ENCODE measurements at places on chromosomes 12 and 14.

DNA sequence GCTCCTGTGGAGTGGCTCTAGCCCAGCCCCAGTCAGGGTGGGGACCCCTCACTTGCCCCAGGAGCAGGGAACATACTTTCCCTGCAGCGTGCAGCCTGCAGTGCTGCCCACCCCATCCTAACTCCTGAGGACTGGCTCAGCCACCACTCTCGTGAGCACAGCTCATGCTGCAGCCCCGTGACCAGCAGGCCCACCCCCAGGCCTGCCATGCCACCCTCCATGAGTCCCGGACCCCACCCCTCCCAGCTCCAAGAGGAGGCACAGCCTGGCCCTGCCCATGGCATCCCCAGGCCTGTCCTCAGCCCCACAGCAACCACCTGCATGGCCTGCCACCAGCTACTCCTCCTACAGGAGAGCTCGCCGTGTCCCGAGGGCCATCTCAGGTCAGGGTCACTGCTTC is 3.9 kb upstream of the JAG2 start:
- DNase-seq: no peak

GRCh38 chr12:110234755-110235154 is 46.3 kb upstream of the ATP2A2 start:
- no peak for DNase-seq

DNA sequence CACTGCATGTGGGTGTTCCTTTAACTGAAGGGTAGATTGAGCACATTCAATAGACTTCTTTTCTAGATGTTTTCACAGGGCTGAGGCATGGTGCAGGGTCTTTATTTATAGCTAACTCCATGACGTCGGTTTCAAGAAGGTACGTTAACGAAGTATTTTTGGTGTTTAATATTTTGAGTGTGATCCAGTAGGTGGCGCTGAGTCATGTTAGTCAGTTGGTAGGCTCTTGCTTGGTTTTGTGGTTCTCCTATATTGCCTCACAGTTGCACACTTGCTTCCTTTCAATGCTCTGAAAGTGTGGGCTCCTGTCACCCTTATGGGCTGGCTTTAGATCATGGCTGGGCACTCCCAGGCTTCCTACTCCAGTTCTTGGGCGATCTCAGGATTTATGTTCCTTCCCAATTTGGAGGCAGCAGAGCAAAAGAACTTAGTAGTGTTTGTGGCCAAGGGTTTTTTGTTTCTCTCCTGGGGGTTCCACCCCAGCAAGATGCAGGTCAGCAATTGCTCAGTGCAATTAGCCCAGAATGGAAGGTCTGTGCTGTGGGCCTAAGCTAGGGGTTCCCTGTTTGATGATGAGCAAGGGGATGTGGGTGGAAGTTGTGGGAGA is 471.6 kb upstream of the FOXG1 start:
- DNase-seq: no peak

GRCh38 chr14:74919421-74920165 is 3.5 kb downstream of the RPS6KL1 start:
- no peak for DNase-seq

GRCh38 chr12:93657071-93657470 is 20.1 kb upstream of the CRADD start:
- DNase-seq: no peak

GRCh38 chr12:10842862-10843261 is 6.4 kb downstream of the PRR4 start:
- DNase-seq: no peak

DNA sequence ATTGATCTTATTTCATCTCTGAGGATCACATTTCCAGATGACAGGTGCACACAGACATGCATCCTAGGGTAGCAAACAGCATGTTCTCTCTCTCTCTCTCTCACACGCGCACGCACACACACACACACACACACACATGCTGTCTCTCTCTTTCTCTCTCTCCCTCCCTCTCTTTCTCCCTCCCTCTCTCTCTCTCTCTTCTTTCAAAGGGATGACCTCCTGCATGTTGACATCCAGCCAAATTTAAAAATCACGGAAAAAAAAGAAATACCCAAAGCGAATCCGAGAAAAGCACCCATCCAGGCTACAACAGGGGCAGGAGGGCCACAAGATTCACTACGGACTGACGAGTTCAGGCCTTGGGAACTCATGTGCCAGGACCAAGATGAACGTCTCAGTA is 2.3 kb downstream of the KSR2 start:
- peak; percentile 56 for DNase-seq

- no peak for DNase-seq
These were observed 9.8 kb upstream of the FKBP4 start for GRCh38 chr12:2785017-2785416.

DNA sequence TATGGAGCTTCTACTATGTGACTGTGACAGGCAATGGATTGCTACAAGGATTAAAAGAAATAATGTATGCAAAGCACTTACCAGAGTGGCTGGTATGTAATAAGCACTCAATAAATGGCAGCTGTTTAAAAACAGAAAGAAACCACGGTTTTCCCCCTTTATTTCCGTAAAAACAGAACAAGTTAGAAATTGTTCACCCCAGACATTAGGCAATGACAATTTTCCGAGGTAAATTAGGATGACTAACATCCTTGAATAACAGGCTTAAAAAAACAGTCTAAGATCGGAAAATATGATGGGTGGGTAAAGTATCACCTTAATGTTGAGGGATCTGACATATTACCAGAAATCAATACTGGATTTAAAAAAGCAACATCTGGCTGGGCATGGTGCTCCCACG is 20.9 kb upstream of the CNIH1 start:
- no peak for DNase-seq

GRCh38 chr12:26465419-26466097 is 270.2 kb downstream of the SSPN start:
- no peak for DNase-seq

DNA sequence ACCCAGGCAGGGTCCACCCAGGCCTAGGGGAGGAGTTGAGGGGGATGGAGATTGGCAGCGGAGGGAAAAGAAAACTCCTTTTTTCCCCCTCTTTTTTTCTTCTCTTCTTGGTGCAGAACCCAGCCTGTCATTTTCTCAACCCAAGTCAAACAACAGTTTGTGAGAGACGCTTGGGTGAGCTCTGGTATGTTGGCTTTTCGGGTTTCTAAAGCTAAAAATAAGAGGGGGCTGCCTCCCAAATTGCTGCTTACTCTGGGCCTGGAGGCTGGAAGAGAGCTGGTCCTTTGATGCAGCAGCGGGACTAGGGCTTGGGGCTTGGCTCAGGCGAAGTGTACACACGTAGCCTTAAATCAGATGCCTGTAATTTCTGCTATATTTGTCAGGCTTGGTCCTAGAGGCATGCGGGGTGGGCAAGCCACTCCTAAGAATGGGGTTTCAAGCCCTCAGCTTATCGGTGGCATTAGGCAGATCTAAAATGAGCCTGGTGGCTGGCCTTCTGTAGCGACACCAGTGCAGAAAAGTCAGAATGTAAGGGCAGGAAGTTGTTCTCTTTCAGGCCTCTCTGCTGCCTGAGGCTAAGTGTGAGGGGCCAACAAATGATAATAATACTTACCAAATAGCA is 816 bp upstream of the SLC8A3 start:
- no peak for DNase-seq

DNA sequence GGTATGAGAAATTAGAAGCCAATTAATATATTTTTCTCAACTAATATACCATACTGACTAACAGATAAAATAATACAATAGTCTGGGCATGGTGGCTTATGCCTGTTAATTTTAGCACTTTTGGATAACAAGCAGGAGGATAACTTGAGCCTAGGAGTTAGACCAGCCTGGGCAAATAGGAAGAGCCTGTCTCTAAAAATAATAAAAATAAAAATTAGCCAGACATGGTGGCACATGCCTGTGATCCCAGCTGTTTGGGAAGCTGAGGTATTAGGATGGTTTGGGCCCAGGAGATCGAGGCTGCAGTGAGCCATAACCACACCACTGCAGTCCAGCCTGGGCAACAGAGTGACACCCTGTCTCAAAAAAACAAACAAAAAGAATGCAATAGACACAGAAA is 24.7 kb downstream of the KLHDC2 start:
- DNase-seq: no peak

GRCh38 chr12:120007272-120007671 is 18.2 kb downstream of the BICDL1 start:
- no peak for DNase-seq

DNA sequence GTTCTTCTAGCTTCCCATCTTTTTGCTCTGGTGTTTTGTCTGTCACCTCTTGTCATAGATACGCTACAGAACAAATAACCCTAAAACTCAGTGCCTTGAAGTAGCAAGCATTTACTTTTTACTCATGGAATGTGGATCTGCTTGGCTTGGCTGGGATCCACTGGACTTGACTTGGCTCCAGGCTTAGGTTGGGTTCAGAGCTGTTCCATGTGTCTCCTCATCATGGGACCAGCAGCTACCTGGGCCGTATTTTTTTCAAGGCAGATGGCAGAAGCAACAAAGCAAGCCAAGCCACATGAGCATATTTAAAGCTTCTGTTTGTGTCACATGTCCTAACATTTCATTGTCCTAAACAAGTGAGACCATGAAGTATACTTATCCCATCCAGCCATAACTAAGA is 48.7 kb upstream of the ATF1 start:
- DNase-seq: no peak

GRCh38 chr12:31220061-31220460 is 105.9 kb downstream of the SINHCAF start:
- DNase-seq: no peak

DNA sequence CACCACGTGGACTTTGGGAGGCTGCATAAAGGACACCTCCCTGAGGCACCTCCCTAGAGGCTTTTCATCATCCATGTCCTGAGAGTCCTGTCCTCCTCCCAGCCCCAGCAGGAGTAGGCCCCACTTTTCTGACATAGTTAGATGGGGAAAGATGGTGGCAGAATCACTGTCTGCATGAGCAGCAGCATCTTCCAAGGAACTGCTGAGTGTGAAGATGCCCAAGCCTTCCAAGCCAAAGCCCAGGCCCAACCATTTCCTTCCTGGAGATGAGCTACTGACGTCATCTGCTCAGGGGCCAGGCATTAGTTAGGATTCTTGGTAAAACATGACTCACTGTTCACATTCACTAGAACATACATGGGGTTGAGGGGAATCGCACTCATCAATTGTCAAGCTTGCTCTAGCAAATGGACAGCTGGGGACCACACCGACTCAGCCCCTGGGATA is 37.3 kb downstream of the VDR start:
- no peak for DNase-seq

DNA sequence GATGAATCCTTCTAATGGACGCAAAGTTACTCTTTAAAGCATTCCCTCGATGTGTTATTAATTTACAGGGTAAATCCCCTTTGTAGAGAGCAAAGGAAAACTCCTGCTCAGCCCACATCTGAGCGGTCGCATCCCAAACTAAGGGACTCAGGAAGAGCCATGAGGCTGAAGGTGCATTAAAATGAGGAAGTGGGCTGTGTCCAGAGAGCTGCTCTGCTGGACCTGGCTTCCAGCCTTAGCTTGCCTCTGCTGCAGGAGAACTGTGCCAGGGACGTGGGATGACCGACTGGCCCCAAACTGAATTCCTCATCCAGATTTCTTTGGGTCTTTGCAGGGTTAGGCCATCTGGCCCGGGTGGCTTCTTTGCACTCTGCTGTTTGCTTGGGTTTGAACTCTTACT is 88.3 kb downstream of the FBXW8 start:
- no peak for DNase-seq

GRCh38 chr12:109452489-109452888 is 24.6 kb downstream of the KCTD10 start:
- DNase-seq: no peak

GRCh38 chr12:74999474-74999873 is 210.2 kb downstream of the KCNC2 start:
- no peak for DNase-seq

DNA sequence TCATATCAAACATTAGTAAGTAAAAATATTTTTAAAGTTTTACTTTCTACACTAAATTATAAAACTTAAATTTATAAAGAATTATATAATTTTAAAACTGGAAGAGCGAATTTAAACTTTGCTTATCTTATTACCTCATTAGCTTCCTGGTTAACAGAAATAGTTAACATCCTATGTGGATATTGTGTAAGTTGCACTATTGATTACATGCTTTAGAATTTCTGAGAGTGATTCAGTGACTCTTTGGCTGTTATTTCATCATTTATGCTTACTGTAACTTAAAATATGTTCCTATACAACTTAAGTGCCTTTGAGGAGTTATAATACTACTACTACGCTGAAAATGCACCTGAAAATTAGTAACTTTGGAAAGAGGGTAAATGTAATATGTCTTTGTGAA is 101.4 kb downstream of the FOXA1 start:
- no peak for DNase-seq

DNA sequence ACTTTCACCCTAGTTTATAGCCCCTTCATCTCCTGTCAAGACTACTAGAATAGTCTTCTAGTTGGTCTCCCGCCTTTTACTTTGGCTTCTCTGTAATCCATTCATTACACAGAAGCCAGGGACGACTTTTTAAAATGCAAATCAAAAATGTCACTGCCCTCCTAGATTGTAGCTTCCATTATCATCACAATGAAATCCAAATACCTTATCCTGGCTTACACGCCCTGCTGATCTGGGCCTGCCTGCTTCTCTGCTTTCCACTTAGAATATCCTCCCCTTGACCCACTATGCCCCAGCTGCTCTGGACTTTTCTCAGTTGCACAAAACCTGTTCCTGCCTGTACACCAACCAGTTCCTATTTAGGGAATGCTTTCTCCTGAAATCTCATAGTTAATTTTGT is 4.5 kb upstream of the EEA1 start:
- DNase-seq: no peak

DNA sequence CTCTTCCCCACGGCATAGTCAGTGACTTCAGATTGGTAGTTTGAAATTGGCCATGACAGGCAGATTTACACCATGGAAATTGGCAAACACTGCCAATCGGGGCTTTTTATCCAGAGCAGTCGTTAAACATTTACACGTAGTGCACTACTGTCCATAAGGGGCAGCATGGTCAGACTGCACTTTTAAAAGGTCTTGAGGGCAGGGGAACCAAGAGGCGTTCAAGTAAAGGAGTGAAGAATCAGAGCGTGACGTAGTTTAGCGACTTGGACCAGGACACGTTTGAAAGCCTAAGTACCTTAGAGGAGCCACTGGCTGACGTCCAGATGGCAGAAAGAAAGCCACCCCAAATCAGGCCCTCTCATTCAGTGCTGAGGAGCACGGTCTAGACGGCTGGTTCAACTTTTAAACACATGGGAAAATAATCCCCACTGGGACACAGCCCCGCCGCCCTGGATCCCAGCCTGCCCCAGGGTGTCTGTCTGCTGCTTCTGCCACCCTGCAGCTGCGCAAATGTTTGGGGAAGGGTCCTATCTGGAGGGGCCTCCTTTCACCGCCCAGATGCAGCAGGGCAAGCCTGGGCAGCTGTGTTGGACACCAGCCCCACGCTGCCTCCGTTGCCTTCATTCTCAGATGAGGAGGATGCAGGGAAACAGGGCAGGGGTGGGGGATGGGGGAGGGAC is 52.5 kb upstream of the PPP2R5C start:
- no peak for DNase-seq

DNA sequence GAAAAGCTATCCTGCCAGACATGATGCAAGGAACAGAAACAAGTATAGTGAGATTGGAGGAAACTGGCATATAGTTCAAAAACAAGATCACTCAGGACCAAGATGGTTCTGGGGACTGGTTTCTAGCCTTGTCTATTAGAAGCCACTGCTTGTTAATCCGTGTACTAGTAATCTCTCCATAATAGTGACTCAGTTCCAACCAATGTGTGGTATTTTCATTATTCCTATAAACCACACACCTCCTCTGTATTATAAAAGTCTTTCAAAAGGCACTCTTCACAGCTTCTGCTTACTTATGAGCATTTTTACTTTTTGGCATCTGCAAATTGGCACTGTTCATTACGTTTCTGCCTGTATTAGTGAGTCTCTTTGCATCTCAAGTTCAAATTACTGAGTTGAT is 140.3 kb downstream of the SLC6A15 start:
- DNase-seq: no peak
